Activated CD4-positive, alpha-beta memory T cell treated with anti-CD3 and anti-CD28 coated beads, Interleukin-2, amount 10 ng/mL, durations not matched to agents 7 days and 5 days (primary cell): ENCODE measurements at places on chromosomes 2 and 18. TPM values are rescaled to one million over a fixed set of nuclear protein-coding genes. Genes with fewer than 3 reads are reported as not detected.

- H3K4me1 ChIP-seq: no peaks in the 10 kb centered on the region
- H3K4me3 ChIP-seq: no peak overlapping the region
- no peaks in the 10 kb centered on the region for H3K36me3 ChIP-seq
Measured at GRCh38 chr2:41434991-41435390, 612.8 kb upstream of the PKDCC start.

GRCh38 chr18:907885-908757 is 3.5 kb downstream of the ADCYAP1 start:
- DNase-seq: no peak
- H3K27me3 ChIP-seq: peaks cover 74% of the 10 kb centered on the region
- peaks cover 14% of the 10 kb centered on the region for H3K36me3 ChIP-seq
- H3K4me1 ChIP-seq: peaks cover 20% of the 10 kb centered on the region
- peak overlapping the region; percentile 52 for H3K4me3 ChIP-seq

RAB3GAP1 gene
- 22.9 TPM for total RNA-seq

DNA sequence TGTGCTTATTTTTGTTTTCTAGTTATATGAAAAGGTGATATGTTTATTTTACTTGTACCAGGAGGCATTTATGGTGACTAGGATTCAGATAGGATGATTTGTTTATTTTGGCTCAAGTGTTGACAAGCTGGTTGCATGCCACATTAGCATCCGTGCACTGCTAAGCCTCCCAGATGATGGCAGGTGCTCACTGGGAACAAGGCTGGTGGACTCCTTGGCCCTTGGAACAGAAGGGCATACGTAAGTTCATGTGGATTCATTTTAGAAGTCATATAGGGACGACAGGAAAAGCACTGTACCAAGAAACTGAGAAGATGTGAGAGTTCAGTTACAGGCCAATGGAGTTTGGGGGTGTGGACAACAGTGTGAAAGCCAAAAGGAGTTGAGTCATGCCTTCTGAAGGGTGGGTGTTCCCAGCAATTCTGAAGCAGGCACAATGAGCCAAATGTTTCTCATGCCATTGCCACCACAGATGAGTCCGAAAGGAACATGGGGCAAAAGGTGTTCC is 166.2 kb downstream of the PHLPP1 start:
- H3K36me3 ChIP-seq: peaks cover 3% of the 10 kb centered on the region
- H3K4me1 ChIP-seq: peaks cover 24% of the 10 kb centered on the region
- DNase-seq: no peak
- no peak overlapping the region for H3K27ac ChIP-seq

- no peaks in the 10 kb centered on the region for H3K4me1 ChIP-seq
- peak; percentile 10 for DNase-seq
- H3K36me3 ChIP-seq: no peaks in the 10 kb centered on the region
- no peak overlapping the region for H3K4me3 ChIP-seq
- H3K27ac ChIP-seq: no peak overlapping the region
Measured at GRCh38 chr2:119013671-119014070, 71.7 kb downstream of the MARCO start.

- H3K27ac ChIP-seq: no peak overlapping the region
- peaks cover 14% of the 10 kb centered on the region for H3K36me3 ChIP-seq
- no peaks in the 10 kb centered on the region for H3K27me3 ChIP-seq
Measured at GRCh38 chr2:127841466-127842178, 16.3 kb downstream of the POLR2D start.

DNA sequence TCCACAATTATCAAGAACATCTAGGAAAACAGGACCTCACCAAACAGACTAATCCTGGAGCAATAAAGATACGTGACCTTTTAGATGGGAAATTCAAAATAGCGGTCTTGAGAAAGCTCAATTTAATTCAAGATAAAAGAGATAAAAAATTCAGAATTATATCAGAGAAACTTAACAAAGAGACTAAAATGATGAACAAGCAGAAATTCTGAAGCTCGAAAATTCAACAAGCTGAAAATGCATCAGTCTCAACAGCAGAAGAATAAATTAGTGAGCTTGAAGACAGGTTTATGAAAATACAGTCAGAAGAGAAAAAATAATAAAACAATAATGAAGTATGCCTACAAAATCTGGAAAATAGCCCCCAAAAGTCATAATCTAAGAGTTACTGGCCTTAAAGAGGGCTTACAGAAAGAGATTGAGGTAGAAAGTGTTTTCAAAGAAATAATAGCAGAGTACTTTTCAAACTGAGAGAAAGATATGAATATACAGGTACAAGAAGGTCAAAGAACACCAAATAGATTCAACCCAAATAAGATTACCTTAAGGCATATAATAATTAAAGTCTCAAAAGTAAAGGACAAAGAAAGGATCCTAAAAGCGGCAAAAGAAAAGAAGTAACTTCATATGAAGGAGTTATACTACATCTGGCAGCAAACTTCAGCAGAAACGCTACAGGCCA is 13.2 kb downstream of the ORC4 start:
- H3K27me3 ChIP-seq: no peaks in the 10 kb centered on the region
- no peak overlapping the region for H3K4me3 ChIP-seq
- peaks cover 27% of the 10 kb centered on the region for H3K36me3 ChIP-seq
- H3K4me1 ChIP-seq: no peaks in the 10 kb centered on the region

DNA sequence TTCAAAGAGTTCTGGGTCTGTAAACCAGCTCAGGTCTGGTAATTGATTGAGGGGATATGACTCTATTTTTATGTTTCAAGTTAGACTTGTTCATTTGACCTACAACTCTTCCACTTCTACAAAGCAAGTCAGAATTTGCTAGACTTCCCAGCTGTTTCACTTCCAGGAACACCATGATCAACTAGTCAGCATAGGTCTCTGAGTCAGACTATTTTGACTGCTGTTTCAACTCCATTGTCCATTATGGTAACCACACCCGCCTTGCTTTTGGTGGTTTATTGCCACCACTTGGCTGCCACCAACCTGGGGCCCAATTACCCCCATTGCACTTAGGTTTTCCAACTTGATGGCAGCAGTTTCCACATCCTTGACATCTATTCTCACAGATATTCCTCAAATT is 116.6 kb downstream of the LAMA3 start:
- no peak overlapping the region for H3K4me3 ChIP-seq
- H3K4me1 ChIP-seq: peaks cover 19% of the 10 kb centered on the region
- peaks cover 19% of the 10 kb centered on the region for H3K27me3 ChIP-seq
- H3K36me3 ChIP-seq: no peaks in the 10 kb centered on the region
- DNase-seq: no peak

HJURP gene
- total RNA-seq: 126 TPM

SF3B6 gene
- total RNA-seq: 87.4 TPM

GRCh38 chr2:231522418-231523180 is 7.6 kb downstream of the NMUR1 start:
- peaks cover 8% of the 10 kb centered on the region for H3K36me3 ChIP-seq
- H3K27ac ChIP-seq: no peak overlapping the region
- peaks cover 57% of the 10 kb centered on the region for H3K4me1 ChIP-seq
- H3K27me3 ChIP-seq: peaks cover 21% of the 10 kb centered on the region
- DNase-seq: no peak
